NCI-H1436 treated with DMSO at 0.1 percent for 48 hours (cell line): ENCODE measurements at places on chromosomes 2 and 18.

- no peak for DNase-seq
Measured at GRCh38 chr2:128788636-128789220, 470.1 kb upstream of the HS6ST1 start.

DNA sequence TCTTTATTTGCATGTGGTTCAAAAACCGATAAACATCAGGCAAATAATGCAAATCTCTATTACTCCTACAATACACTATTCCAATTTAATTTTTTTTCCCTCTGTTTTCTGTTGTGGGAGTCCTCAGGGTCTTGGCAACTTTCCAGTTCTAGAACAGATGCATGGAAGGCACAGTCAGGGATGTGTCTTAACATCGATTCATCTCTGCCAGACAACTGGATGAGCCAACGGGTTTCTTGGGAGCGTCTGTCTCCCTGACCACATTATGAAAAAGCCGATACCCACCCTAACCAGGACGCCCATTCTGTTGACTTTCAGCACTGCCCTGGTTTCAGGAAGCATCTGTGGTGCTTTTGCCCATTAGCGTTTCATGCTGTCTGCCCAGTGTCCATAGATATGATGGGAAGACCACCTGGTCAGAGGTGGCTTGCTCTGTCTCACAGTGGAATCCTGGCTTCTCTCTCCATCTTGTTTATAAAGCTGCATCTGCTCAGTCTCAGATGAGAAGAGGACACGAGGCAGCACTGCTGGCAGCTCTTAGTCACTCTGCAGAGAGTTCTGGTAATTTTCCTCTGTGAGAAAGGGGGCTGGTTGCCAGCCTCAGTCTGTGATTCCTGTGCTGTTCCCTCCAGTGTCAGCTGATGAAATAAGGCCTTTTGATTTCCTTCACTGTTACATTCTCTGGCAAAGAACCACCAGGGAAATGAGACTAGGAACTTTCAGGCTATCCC is 57.9 kb upstream of the KCNE4 start:
- no peak for DNase-seq

DNA sequence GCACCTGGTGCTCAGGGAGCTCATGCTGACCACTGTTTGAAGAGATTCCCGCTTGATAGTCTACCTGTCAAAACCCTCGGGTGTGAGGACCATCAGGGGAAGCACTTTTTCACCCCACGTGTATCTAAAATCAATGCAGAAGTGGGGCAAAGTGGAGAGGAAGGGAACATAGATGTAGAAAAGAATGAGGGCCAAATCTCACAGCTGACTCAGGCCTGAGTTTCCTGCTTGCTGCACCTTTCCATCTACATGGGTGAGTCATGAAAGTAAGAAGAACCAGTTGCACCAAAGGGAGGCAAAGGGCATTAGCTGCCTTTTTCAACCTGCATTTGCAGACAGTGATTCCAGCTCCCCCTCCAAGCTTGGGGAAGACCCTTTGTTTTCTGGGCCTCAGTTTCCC is 100.2 kb upstream of the MYCN start:
- no peak for DNase-seq

- DNase-seq: no peak
Measured at GRCh38 chr2:96685577-96686459, 43.3 kb downstream of the FER1L5 start.

GRCh38 chr2:194003911-194004310 is 1653.1 kb upstream of the SLC39A10 start:
- DNase-seq: no peak

- no peak for DNase-seq
Measured at GRCh38 chr2:69285379-69285894, 101.6 kb downstream of the GFPT1 start.

GRCh38 chr2:138507267-138507666 is 5.7 kb downstream of the SPOPL start:
- DNase-seq: peak; percentile 37

DNA sequence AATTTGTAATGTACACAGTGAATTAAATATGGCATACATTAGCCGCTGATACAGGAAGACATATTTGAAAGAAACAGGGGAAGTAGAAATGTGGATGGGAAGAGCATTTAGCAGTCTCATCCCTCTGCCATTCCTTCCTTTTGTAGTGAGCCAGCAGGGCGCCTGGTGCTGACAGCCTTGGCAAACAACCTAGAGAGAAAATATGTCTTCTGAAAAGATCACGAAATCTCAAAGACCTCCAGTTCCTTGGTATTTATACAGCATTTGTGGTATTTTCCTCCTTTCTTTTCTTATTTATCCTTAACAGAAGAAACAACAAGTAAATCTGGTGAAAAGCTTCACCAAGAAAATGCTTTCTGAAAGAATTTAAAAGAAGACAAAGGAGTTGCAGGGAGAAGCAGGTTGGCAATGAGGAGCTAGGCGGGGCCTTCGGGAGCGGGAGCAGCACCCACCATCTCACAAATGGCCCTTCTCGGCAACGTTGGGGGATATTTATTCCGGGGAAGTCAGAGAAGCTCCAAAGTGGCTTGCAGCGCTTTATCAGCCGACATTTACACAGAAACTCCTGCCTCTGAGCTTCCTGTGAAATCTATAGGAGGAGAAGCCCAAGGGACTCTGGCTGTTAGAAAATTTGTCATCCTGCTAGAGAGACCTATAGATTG is 406.1 kb upstream of the NRP2 start:
- DNase-seq: no peak

DNA sequence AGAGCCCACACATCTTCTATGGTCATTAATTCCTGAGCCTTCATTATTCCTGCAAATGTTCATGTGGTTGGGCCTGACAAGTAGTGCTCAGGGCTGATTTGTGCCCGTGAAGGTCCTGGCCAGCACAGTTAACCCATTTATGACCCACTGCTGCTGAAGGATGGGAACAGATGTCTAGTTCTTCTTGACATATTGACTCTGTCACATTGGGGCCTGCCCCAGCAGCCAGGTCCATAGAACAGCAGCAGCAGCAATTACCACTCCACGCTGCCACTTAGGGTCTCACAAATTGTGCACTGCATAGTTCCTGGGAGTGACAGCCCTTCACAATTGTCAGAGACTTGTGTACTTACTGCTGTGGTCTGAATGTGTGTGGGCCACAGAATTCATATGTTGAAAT is 442.3 kb upstream of the RGPD4 start:
- DNase-seq: no peak

DNA sequence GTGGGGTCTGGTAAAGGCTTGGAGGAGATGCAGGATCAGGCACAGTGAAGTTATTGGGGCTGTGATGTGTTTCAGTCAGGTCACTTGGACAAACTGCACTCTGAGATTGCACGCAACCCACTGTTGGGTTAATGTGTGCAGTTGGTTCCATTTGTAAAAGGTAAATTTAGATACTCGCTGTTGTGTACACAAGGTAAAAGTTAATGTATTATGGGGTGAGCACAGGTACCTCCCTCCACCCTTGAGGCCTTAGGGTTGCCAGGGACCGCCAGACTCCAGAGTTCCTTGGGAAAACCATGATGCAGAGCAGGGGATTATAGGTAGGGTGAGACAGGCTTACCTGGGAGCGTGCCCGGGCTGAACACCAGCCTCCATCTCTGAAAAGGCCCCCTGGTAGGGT is 20.1 kb downstream of the IMPA2 start:
- DNase-seq: no peak

DNA sequence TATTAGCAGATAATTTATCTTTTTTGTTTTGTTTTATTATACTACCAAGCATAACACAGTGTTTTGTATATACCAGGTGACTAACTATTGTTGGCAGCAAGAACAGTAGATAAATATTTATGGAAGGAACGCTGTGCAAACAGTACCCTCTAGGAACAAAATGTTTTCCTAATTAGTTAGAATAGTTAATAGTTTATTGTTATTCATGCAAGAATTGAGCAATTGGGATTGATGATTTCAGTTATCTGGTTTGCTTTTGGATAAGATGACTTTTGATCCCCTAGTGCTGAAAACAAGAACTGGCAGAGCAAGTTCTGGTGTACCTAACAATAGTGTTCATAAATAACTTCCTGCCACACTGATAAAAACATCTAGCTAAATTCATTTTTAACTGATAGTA is 323.3 kb downstream of the TGIF1 start:
- no peak for DNase-seq

GRCh38 chr2:211495339-211495738 is 938.9 kb downstream of the CPS1 start:
- no peak for DNase-seq

DNA sequence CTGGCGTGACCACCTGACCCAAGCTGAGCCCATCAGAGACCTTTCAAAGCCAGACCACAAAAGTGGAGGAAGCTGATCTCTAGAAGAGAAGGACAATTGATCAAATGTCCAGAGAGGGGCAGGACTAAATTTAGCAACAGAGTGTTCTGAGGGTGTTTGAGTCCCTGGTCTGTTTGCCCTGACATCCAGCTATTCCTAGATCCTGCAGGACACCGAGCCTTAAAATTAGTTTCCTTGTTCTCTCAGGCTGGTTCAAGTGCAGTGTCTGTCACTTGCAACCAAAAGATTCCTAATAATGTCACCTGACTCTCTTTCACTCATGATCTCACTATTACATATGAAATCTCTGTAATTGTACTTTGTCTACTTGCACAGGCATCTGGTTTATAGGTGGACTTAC is 33.0 kb upstream of the NPAS2 start:
- no peak for DNase-seq
